Non-pigmented ciliary epithelial cell (primary cell): ENCODE measurements at places on chromosomes 4 and X.
A peak's percentile ranks its signal among the peaks of the same experiment; 100 is the strongest.

DNA sequence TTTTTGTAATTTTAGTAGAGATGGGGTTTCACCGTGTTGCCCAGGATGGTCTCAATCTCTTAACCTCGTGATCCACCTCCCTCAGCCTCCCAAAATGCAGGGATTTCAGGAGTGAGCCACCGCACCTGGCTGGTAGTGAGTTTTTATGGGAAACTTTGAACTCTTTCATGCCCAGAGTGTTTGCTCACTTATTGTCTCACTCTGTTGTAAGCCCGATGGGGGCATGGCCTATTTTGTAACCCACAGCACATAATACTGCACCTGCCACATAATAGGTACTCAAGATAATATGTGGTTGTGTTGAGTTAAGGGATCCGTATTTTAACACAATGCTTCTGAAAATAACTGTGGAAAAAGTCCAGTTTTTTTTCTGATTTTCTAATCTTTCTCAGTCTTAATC is 109.6 kb upstream of the GIMD1 start:
- no peak for DNase-seq

DNA sequence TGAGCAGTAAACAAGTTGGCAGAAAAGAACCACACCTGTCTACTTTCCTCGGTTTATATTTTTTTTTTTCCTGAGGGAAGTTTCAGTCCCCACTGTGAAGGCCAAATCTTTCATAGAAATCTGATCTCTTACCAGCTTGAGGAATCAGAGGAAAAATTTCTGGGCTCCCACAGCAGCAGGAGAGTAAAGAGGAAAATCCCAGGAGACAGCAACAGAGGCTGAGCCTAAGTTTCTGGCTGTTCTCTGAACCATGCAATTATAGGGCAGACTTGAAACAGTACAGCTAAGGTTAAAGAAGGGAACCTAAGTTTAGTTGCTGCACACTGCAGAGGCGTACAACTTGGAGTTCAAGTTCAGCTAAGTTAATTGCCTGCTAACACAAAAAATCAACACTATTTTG is 1090.9 kb upstream of the INTU start:
- DNase-seq = no peak

DNA sequence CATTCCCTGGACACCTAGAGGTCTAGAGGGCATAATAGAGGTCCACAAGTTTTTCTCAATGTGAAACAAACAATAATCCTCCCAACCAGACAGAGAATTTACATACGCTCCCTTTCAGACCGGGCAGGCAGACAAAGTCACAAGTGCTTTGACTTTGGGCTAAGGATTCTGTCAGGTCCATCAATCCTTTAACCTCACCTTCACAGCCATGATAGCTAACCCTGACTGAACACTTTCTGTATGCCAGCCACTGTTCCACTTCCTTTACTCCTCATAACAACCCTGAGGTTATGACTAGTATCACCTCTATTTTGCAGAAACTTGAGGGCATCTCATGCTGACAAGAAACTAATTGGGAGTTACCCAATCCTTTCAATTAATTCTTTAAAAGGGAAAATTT is 118.8 kb upstream of the AFF2 start:
- no peak for DNase-seq

DNA sequence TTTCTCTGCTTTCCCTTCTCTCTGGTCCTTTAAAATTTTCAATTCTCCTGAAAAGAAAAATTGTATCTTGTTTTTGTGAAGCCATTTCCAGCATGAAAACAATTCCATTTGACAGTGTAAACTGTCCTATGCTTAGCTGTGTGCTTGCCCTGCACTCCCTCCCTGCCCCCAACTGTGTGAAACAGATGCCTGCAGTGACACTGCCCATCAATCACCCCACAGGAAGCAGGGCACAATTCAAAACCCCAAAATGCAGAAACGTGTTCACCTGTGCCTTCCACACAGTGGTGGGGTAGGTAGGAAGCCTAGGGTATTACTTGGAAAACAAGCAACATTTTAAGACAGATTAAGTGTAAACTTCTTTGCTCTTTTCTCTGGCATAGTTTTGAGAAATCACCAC is 6.2 kb upstream of the FHDC1 start:
- DNase-seq = no peak

DNA sequence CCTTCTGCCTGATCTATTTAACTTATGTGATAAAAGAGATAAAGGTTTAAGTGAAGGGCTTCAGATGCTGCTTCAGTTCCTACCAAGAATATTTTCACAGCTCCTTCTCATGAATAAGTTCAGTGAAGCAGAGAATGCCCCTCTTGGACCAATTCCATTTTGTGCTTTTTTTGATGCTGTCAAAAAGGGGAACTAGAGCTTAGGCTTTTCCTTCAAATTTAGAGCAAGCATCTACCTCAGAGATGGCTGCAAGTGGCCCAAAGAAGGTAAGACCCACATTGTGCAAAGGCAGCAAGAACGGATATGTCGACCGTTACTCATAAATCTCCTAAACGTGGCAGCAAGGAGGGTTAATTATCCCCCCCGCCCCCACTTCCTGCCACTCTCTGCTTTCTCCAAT is 4.5 kb downstream of the CHRDL1 start:
- DNase-seq = no peak

GRCh38 chr4:71275570-71275969 is 63.2 kb upstream of the SLC4A4 start:
- no peak for DNase-seq

DNA sequence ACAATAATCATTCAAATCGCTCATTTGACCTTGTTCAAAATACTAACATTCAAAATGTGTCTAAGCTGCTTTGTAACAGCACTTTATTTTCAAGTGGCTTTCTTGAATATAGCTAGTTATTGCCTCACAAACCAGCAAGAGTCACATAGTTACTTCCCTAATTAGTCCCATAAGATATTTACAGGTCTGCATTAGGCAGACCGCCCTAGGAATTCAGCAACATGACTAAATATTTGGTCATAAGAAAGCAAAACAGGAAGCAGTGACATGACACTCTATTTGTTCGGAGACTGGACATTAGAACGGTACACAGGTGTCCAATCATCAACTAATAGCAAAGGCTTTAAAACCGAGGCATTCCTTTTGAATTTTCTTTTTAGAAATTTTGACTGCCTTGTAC is 262.0 kb downstream of the COL25A1 start:
- no peak for DNase-seq

DNA sequence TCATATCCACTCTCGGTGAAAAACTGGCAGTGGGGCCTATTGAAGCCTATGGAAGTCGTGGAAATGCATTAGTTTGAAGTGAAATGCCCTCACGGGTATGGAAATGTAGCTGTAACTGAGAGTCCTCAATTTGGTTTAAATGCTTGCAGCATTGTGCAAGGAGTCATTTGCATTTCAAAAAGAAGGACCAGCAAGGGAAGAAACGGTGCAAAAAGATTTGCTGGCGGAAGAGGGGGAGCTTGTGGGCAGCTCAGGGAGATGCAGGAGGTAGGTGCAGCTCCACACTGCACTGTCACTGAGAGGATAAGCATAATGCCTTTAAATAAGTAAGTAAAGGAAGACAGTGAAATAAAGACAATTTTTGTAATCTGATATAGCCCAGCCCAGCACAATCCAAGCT is 400.4 kb upstream of the DIPK2B start:
- DNase-seq = no peak

DNA sequence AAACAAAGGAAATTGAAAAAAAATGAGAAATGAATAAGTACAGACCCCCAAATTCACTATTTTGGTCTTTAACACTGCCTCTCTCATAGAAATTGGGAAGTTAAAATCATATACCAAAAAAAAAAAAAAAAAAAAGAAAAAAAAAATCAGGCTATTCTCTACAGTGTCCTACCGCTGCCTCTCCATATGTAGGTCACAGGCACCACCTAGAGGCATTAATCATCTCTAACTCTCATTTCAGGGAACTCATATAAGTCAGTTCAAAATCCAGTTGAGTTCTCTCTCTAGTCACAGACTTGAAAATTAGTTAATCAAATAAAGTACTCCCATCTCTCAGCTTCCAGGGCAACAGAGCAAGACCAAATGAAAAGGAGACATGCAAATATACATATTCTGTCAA is 47.9 kb downstream of the COX18 start:
- DNase-seq = no peak

DNA sequence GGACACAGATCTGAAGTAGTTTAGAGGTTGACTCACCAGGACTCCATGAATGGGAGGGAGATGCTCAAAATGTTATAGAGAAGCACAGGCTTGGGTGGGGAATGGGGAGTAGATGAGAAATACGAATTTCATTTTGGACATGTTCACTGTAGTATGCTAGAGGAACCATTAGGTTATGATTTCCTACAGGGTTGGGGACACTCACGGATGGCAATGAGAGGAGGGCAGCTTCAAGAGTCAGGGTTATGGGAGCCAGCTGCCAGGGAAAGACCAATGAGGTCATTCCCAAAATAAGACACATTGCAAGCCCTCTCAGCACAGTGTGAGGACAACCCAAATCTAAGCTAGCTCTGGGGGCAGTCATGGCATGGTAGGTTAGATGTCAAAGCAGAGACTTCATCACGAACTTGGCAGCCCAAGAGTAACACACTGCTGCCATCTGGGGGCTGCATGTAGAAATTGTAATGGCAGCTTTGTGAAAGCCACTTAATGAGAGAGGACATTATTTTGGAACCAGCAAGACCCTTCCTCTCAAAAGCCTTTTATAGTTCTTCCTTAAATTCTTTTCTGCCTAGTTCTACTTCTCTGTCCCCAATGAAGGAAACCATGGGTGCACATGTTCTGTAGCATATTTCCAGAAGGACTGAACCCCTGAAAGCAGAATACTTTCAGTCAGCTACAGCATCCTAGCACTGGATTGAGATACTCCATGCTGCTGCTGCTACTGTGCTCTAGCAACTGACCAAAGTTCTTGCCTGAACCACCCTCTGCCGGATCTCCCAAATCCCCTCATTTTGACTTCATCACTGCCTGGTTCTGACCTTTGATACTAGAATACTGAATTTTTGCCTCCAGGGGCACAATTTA is 16.2 kb upstream of the ZCCHC12 start:
- no peak for DNase-seq

GRCh38 chrX:54482839-54483593 is 13.0 kb downstream of the FGD1 start:
- DNase-seq = no peak

DNA sequence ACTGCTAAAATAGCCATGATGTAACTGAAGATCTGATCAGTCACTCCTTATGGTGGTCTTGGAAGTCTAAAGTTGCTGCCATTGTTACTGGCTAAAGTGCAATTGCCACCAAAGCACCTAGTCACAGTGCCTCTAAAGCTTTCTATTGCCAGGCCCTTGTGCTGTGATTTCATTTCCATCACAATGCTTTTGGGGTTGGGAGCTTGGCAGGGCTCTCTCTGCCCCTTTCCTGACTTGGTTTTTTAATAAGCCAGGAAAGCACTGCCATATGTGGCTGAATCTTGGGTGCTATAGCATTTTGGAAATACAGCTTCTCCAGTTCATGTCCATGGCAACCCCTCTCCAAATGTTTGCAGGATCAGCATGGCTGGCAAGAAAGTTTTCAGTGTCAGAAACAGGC is 1712.4 kb upstream of the TENM3 start:
- DNase-seq = no peak

DNA sequence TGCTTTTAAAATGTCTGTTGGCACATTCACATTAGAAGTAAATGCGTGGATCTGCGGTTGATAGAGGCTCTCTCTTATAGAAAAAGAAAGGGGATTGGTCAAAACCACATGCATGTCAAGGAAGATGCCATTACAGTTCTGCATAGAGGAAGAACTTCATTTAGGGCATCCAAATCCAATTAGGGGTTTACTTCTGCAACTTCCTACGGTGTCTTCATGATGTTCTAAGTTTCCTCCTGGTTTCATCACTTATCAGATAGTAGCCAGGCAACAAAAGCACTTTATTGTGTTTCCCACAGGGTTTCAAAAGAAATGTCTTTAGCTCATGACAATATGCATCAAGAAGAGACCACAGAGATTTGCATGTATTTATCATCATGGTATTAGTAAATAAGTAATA is 136.0 kb upstream of the HPGD start:
- DNase-seq = no peak

GRCh38 chr4:1199556-1200331 is 27.4 kb upstream of the SPON2 start:
- DNase-seq = no peak

- peak; percentile 70 for DNase-seq
Observed at GRCh38 chr4:13918991-13919441, 291.5 kb upstream of the BOD1L1 start.

- DNase-seq = no peak
Observed at GRCh38 chr4:102328045-102328444, 17.2 kb downstream of the SLC39A8 start.

GRCh38 chr4:131113273-131113672 is 2017.3 kb downstream of the C4orf33 start:
- DNase-seq = no peak

GRCh38 chr4:125952631-125953030 is 637.9 kb downstream of the FAT4 start:
- DNase-seq = no peak

DNA sequence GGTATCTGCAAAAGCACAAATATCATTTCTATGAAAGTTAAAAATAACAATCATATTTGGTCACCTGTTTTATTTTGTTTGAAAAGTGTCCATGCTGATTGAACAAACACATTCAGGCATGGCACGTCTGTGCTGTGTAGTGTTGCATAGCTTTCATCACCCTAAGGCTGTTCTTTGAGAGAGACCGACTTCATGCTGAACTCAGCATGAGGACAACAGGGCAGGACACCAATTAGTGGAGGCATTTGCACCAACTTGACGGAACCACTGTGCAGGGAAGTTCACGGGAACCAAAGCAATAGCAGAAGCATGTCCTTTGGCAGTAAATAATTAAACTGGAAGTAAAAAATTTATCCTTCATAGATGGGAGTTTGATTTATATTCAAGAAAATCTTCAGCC is 158.4 kb upstream of the SLC7A11 start:
- no peak for DNase-seq

DNA sequence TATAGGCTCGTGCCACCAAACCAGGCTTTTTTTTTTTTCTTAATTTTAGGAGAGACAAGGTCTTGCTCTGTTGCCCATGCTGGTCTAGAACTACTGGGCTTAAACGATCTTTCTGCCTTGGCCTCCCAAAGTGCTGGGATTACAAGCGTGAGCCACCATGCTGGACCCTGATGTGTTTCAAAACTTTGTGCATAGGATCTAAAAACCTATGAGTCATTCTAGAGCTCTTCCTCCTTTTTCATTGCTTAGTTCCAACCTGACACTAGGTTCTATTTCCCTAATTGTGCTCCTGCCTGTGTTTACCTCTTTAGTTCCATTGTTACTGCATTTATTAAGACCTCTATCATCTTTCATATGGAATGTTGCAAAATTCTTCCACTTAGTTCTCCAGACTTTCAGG is 57.3 kb downstream of the HPGD start:
- no peak for DNase-seq

GRCh38 chrX:17403189-17403691 is 28.2 kb downstream of the NHS start:
- no peak for DNase-seq

GRCh38 chr4:2767705-2768074 is 11.6 kb upstream of the TNIP2 start:
- DNase-seq = no peak

DNA sequence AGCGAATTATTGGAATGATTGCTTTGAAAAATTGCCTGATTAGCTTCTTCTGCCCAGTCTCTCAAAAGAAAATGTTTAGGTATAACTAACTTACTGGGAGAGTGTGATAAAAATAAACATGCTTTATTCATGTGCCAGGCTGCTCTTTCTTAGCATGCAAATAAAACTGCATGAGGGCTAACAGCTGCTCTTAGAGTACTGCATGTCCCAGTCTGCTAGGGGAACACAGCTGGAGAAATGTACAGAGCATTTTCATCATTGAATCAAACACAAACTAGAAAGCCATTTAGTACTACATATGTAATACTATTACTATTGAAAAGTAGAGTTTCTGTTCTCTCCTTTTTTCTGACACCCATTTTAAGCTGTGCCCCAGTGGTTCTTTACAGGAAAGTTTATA is 726.0 kb downstream of the GRID2 start:
- no peak for DNase-seq
